Left kidney (tissue), 8 donors: ENCODE measurements at places on chromosomes 5 and 9. TPM values are rescaled to one million over a fixed set of nuclear protein-coding genes. Genes with fewer than 3 reads are reported as not detected.

DND1 gene
- 0.35 TPM for polyA plus RNA-seq

GRCh38 chr5:87372705-87373104 lies 40.0 kb downstream of the CCNH start:
- no peak for DNase-seq

- DNase-seq: no peak
These were observed 79.2 kb downstream of the DOCK2 start for GRCh38 chr5:169716287-169716686.

DNA sequence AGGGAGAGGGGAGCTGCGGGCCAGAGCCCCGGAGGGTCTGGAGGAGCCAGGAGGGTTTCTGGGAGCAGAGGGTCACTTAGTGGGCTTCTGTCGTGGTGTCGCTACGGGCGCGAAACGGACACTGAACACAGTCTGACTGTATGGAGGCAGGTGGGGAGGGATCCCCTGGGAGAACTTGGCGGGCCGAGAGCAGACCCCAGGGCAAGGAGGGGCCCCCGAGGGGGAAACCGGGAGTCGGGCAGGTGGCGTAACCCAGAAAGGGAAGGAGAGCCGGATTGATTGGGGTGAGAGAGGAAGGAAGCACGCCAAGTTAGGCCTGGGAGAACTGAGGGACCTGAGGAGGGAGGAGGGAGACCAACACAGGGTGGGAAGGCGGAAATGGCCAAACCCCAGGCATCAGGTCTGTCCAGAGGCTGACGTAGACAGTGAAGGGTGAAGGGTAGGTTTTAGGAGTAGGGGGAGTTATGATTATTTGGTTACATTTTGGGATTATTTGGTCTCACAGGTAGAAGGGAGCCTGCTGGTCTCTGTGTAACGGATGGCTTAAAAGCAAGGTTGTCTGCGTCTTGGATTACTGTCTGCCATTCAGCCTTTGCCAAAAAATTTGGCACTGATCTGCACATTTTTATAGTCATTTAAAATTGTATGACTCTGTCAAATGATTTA lies 3.3 kb upstream of the MSMP start:
- no peak for DNase-seq
